CD4-positive, alpha-beta T cell treated with Interleukin-21 for 1 hour (primary cell): ENCODE measurements at places on chromosomes 4 and X.

- no peak for DNase-seq
These were observed 310.6 kb downstream of the BMPR1B start for GRCh38 chr4:95068401-95068800.

GRCh38 chrX:75297508-75297907 lies 23.6 kb downstream of the UPRT start:
- no peak for DNase-seq

GRCh38 chr4:95742179-95742578 lies 97.7 kb upstream of the PDHA2 start:
- no peak for DNase-seq

DNA sequence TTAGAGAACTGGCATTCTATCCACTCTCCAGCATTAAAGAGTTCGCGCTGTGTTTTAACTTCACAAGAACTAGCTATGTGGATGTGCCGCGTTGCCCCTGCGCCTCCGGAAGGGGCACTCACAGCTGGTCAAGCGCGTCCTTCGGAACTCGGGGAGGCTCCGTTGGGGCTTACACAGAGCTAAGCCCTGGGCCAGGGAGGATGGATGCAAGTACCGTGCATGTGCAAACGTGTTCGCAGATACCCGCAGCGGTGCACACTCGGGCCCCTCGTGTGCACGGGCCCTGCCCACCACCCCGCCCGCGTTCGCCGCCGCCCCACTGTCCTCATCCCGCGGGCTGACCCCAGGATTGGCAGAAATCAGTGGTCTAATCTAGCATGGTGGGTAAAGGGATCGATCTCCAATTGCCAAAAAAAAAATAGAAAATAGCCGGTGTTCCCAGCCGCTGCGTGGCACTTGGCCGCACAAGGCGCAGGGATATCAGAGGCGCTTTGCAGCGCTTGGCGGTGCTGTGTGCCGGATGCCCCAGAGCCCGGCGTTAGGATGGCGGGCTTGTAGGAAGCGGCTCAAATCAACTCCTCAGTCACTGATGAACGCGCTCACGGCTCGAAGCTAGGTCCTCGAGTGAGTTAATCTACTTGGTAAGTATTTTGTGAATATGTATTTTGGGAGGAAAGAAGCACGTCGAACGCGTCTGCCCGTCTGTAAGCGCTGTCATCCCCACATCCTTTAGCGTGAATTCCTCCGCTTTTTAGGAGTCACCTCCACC lies 989 bp upstream of the PCDH10 start:
- DNase-seq, result no peak

- DNase-seq, result no peak
These were observed 86.9 kb downstream of the CHRNA9 start for GRCh38 chr4:40421839-40422708.

GRCh38 chr4:16264798-16265197 lies 38.5 kb upstream of the TAPT1 start:
- DNase-seq, result peak; percentile 58

GRCh38 chrX:19535476-19535875 lies 20.2 kb upstream of the MAP3K15 start:
- DNase-seq, result no peak

DNA sequence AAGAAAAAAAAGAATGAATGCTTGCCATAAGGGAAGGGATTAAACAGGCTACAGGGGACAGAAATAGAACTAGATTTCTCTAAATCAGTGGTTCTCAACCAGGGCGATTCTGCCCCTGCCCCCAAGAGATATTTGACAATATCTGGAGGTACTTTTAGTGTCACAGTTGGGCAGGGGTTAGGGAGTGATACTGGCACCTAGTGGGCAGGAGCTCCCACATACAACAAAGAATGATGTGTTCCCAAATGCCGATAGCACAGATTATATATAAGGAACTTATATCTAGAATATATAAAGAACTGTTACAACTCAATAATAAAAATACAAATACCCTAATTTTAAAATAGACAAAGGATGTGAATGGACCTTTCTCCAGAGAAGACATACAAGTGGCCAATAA lies 14.7 kb downstream of the S100G start:
- DNase-seq, result no peak

DNA sequence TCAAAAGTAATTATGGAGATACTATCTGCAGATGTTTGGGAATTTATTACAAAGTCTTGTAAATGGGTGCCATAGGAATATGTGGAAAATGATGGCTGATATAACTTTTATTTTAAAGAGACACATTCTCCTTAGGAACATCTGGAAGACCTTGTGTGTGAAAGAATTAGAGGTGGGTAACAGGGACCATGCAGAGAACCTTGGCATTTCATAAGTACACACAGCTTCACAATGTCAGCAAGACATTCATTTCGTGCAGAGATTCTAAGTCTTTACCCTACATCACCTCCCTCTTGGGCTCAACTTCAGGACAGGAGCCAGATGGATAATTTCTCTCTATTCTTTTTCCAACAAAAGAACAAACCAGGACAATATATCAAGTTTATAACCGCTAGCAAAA lies 458.1 kb upstream of the INTU start:
- no peak for DNase-seq

DNA sequence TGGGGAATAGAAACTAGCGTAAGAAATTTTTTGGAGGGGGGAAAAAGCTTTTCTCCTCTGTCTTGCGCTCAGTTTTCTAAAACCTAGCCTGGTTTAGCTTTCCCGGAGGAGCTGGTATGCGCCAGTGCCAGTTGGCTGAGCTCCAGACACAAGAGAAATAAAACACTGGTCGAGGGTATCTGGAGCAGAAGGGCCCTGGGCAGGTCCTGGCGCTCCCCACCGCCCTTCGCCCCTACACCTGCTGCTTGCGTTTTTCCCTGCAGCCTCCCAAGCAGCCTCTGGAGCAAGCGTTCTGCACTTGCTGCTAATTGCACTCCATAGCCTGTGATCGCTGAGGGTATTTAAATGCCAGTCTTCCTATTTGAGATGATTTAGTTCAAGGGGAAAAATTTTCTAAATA lies 816 bp downstream of the EREG start:
- no peak for DNase-seq

GRCh38 chrX:109281483-109282275 lies 200.2 kb downstream of the GUCY2F start:
- no peak for DNase-seq

GRCh38 chrX:12319003-12319519 lies 180.8 kb downstream of the FRMPD4 start:
- no peak for DNase-seq
